Activated CD8-positive, alpha-beta memory T cell treated with anti-CD3 and anti-CD28 coated beads, Interleukin-2, amount 10 ng/mL, durations not matched to agents 7 days and 5 days (primary cell): ENCODE measurements at places on chromosomes 12 and 14. TPM values are rescaled to one million over a fixed set of nuclear protein-coding genes. Genes with fewer than 3 reads are reported as not detected.

GRCh38 chr12:132433641-132434395, 56.1 kb upstream of the FBRSL1 start:
- no peak for DNase-seq

DNA sequence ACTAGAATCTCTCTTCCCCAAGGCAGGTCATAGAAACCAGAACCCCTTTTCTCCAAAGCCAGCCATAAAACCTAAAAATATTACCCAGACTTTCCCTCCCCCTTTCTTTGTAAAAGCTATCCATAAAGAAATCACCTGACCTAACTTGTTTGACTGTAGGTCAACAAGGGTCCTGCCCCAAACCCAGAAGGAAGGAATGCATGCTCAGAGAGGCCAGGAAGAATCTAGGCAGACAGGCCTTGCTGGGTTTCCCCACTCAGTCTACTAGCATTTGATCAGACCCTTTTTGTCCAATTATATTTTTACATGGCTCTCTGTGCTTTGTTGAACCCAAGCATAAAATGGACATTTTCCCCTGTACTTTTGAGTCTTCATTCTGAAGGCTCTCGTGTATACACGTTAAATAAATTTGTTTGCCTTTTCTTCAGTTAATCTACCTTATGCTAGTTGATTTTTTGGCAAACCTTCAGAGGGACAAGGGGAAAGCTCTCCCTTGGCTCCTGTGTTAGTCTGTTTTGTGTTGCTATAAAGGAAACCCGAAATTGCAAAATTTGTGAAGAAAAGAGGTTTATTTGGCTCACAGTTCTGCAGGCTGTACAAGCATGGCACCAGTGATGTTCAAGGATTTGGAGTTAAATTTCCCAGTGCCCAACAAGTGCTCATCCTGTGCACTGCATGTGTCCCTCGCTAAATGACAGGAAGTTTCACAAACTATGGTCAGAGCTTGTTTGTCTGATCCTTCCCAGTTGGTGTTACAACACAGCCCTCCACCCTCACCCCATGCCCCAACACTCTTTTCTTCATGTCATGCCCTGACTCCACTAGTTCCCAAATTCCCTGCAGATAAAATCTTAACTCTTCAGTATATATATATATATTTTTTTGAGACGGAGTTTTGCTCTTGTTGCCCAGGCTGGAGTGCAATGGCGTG, 14.2 kb upstream of the RASSF3 start:
- DNase-seq = no peak

GRCh38 chr14:92619671-92620456, 106.3 kb downstream of the RIN3 start:
- no peak for DNase-seq

IQSEC3 gene
- total RNA-seq = 2.0 TPM

DNA sequence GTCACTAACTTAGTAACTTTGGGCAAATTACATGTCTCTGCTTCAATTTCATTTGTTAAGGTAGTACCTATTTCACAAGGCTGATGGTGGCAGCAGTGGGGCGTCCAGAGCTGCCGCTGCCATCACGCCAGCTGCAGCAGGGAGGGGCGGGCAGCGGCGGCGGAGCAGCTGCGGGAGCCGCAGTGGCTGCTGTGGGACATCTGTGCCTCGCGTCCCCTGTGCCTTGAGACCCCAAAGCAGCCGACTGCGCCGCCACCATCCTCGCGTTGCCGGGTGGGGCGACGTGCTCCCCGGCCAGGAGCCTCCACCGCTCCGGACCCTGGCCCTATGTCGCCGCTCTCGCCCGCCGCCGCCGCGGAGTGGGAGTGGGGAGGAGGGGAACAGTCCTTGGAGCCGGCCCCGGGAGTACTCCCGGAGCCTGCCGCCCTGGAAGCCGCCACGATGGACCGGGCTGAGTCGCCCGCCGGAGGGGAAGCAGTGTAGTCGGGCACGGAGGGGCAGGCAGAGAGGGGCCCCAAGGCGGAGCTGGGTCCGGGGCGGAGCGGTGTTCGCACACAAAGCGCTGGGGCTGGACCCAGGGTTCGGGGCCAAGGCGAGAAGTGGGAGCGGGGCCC, 51.4 kb downstream of the A2M start:
- peak; percentile 67 for DNase-seq

DNA sequence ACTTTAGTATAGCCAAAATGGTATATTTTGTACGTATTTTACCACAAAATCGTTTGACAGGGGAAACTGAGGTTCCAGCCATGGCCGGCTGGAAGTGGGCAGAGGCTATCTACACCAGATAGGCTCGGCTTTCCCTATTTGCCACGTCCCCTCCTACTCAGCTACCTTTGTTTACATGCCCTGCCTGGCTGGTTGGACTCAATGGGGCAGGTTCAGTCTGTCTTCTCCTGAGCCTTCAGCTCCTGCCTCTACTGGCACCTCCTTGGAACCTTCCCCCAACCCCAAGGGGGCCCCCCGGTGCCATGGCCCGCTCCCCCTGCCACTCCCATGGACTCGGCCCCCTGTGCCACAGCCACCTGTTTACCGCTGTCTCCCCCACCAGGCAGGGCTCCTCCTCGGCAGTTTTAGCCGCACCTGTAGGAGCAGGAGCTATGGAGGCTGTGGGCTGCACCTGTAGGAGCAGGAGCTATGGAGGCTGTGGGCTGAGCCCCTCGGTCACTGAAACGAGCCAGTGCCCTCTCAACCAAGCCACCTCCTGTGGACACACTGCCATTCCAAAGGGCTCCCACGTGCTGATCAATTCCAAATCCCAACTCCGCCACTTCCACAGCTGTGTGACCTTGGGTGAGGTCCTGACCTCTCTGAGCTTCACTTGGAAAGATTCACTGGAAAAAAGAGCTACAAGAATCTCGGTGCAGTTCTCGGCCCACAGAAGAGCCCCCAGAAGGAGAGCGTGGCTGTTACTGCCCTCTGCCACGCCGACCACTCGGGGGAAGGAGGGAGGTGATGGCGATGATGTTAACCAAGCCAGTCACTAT, 62.2 kb downstream of the NCOR2 start:
- no peak for DNase-seq

GRCh38 chr12:85836197-85837090, at the start of gene RASSF9:
TSS of gene RASSF9 (minus strand) at chr12:85836409. CDS start at chr12:85836201, 208 bp downstream.
- DNase-seq = no peak

DNA sequence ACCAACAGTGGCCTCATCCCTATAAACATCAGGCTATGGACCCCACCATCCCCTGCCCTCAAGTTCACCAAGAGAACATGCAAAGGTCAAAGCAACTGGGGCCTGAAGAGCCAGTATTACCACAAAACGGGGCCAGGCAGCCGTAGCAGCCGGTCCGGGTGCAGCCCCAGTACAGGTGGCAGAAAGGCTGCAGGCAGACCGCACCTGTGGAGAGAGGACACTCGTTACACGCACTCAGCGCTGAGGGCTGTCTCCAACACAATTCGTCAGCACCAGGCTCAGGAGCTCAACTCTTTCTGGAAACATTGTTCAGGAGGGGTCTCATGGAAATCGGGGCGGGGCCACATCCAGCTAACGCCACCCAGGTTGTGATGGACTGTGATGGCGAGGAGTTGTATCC, 19.9 kb upstream of the GOLGA3 start:
- DNase-seq = no peak

- no peak for DNase-seq
These were observed 121.4 kb downstream of the TRMT5 start for GRCh38 chr14:60859525-60859924.

- no peak for DNase-seq
These were observed 82.3 kb upstream of the ST8SIA1 start for GRCh38 chr12:22416801-22417200.

DNA sequence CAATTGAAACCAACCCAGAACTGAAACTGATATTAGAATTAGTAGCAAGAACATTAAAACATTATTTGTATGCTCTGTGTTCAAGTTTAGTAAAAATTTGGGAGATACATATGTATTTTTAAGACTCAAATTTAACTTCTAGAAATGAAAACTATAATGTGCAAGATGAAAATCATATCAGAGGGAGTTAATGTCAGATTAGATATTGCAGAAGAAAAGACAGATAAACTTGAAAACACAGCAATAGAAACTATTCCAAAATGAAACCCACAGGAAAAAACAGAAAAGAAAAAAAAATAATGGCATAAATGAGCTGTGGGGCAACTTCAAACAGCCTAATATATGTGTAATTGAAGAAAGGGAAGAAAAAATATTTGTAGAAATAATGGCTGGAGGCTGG, 134.9 kb downstream of the DPF3 start:
- no peak for DNase-seq

- DNase-seq = no peak
These were observed 53.9 kb upstream of the NCOR2 start for GRCh38 chr12:124621296-124621660.

GRCh38 chr14:69246331-69246730, 13.6 kb upstream of the GALNT16 start:
- no peak for DNase-seq

SUDS3 gene
- 26.5 TPM for total RNA-seq

SIRT4 gene
- total RNA-seq = 2.4 TPM

- no peak for DNase-seq
These were observed 78.0 kb downstream of the ARL6IP4 start for GRCh38 chr12:123058481-123058880.

GYS2 gene
- total RNA-seq = not detected

NFE2 gene
- not detected for total RNA-seq

DNA sequence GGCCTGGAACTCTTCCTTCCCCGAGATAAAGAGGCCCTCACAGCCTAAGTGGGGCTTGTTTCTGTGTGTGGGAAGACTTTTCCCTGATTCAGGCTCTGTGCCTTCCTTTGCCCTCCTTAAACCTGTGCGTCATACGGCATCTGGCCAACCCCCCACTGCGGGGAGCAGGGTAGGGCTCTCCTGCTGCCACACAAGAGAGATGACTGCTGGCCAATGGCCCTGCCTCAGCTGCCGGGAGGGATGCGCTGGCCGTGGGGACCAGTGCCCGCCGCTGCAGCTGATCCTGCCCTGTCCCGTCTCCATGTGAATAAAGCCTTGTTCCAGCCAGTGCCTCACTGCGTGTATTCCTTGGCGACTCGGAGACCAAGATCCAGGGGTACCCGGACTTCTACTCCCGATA, 42.5 kb upstream of the BEGAIN start:
- no peak for DNase-seq

GRCh38 chr14:28607661-28608060, 158.9 kb upstream of the FOXG1 start:
- no peak for DNase-seq

DNA sequence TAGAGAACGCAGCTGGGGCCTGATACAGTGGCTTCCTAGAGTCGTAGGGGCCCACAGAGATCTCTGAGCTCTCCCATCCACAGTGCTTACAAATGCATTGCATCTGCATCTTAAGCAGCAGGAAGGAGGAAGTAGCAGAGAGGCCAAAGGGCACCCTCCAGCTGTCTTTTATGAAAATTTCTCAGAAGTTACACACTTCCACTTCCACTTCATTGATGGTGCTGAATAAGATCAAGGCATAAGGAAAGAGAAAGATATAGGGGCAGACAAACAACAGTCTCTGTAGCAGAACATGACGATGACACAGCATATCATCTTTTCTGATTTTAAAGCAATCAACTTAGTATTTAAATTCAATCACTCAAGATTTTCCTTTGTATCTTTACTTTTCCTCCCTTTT, 51.6 kb upstream of the ABCC9 start:
- DNase-seq = no peak

GRCh38 chr12:75488553-75488952, 8.0 kb downstream of the GLIPR1 start:
- DNase-seq = peak; percentile 52

LPAR5 gene
- 18.5 TPM for total RNA-seq

DNA sequence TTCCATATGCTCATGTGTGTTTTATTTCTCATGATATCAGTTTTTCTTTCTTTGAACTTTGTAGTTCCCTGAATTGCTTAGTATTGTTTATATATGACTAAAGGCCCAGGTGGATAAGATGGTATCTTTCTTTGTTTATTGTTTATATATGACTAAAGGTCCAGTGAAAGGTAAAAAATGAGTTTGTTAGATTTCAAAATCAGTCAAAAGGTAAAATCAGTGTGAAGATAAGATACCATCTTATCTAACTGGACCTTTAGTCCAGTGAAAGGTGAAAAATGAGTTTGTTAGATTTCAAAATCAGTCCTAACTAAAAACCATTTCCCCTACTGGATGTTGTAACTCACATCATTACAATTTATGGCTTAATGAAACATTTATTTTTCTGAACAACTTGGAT, 890.2 kb downstream of the DIO2 start:
- DNase-seq = no peak

CRADD gene
- 10.8 TPM for total RNA-seq

- no peak for DNase-seq
These were observed 42.5 kb downstream of the WDR20 start for GRCh38 chr14:102182190-102182589.

- no peak for DNase-seq
These were observed 62.8 kb upstream of the GPATCH2L start for GRCh38 chr14:76088771-76089571.

GRCh38 chr14:65438266-65438933, 25.9 kb downstream of the FUT8 start:
- no peak for DNase-seq

- DNase-seq = no peak
These were observed 5.6 kb upstream of the EPS8 start for GRCh38 chr12:15794836-15795235.

DNA sequence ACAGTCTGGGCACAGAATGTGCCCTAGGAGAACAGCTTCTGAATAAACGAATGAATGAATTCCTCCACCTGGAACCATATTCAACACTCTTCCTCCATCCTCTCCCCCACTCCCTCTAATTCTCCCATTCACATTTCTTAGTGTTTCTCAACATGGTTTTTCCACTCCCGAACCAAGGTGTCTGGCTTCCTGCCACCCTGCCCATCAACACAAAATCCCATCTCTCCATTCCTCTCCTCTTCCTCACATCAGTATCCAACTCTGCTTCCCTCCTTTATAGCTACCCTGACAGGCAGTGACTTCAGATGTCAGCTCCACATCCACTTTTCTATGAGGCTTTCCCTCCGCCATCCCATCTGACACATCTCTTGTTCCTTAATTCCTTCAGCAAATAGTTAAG, 2.9 kb downstream of the TNFRSF1A start:
- no peak for DNase-seq

DNA sequence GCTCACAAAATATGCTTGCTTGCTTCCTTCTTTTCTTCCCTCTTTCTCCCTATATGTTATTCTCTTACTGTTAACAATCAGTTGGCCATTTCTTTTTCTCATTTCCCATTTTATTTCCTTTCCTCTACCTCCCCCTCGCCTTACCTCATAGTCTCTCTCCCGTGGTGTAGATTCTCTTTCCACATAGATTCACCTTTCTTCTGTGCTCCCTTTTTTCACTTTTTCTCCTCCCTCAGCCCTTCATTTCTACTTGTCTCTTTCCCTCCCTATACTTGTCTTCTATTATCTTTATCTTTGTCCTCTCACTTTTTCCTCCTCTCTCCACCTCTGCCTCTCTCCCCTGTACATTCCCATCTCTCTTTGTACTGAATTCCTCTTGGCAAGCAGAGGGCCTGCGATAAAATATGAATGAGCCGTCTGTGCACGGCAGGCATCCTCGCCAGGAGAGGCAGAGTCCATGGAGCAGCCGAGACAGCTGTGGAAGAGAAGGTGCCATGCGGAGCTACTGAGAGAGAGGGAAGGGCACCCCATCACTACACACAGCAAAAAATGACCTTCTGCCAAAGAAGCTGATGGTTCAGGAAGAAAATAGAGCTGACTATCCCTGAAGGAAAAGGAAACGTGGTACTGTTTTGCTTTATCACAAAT, 12.1 kb downstream of the C14orf93 start:
- DNase-seq = no peak
